ENCODE measurements at places on chromosomes 3 and 15.

- DNase-seq, result no peak
Measured at GRCh38 chr3:149541091-149541491, 66.6 kb downstream of the TM4SF4 start.

DNA sequence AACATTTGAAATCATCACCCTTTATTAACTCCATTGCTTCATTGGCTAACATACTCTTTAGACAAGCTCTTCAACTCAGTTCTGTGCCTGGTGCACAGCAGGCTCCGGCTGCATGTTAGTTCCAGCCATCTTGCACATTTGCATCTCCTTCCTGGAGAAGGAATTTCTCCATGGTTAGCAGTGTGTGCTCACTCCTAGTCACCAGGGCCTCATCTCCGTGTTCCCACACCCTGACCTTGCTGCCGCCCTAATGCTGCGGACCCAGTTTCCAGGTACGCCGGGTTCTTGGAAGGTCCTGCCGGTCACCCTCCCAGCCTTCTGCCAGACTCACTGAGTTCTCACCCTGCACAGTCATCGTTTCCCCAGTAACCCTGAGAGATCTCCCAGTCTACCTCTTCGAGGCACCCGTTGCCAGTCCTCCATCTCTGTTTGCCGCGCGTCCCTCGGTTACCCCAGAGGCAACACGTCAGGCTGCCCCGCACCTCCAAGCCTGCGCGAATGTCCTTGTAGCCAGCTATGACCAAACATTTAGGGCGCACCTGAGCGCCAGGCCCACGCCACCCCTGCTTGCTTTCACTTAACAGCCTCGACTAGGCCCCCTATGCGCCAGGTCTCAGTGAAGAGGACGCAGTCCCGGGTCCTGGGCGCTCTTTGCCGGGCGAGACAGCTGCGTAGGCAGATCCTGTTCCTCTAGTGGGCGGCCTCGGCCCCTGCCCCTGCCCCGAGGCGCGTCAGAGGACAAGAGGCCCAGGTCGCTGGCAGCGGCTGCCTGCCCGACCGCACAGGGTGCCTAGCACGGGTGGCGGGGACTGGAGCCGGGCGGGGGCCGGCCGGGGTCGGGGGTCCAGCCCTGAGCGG lies 747 bp upstream of the ZNF592 start:
- peak; percentile 70 for DNase-seq

DNA sequence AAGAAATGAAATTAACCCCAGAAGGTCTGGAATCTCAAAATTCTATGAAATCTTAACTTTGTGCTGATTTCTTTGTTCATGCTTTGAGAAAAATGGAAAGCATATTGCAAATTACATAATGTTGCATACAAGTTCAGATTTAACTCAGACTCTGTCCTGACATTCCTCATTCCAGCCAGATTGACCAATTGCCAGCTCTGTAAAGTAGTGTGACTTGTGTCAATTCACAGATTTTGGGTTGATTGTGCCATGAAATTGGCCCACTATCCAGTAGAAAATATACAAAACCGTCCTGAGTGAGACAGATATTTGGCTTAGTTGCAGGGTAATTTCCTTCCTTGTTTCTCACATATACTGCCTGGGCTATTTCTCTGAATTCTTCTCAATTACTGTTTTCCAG lies 1312.6 kb downstream of the ROBO1 start:
- DNase-seq, result no peak

DNA sequence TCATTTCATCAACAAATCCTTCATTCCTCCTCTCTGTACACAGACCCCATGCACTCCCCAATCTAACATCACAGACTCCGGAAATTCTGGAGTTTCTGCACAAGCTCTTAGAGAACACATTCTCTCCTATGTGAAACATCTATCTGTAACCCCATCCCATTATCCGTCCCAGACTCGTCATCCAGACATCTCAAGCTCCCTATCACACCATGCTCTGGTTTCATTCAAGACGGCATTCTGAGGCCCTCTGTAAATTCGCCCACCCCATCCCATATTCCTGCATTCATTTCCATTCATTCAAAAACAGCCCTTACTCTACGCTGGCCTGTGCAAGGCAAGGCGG lies 575 bp downstream of the LEO1 start:
- DNase-seq, result no peak

- no peak for DNase-seq
Measured at GRCh38 chr3:119831941-119832371, 50.1 kb downstream of the NR1I2 start.

DNA sequence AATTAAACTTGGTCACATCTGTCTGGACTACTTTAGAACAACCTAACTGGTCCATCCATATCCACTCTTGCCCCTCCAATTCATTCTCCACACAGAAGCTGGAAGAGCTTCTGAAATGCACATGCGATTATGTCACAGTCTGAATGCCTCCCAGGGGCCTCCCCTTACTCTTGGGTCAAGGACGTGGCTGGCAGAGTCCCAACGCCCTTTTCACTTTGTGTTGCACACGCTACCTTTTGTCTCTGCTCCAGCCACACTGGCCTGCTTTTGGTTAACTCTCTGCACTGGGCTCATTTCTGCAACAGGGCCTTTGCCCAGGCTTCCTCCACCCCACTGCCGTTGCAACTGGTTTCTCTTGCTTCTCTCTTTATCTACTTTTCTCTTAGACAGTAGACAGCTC lies 245.2 kb downstream of the IL20RB start:
- no peak for DNase-seq

- no peak for DNase-seq
Measured at GRCh38 chr15:31309893-31310606, 16.6 kb upstream of the KLF13 start.

- DNase-seq, result no peak
Measured at GRCh38 chr3:119357190-119357589, 63.0 kb downstream of the ARHGAP31 start.

- DNase-seq, result no peak
Measured at GRCh38 chr15:28246605-28247004, 75.4 kb downstream of the HERC2 start.

DNA sequence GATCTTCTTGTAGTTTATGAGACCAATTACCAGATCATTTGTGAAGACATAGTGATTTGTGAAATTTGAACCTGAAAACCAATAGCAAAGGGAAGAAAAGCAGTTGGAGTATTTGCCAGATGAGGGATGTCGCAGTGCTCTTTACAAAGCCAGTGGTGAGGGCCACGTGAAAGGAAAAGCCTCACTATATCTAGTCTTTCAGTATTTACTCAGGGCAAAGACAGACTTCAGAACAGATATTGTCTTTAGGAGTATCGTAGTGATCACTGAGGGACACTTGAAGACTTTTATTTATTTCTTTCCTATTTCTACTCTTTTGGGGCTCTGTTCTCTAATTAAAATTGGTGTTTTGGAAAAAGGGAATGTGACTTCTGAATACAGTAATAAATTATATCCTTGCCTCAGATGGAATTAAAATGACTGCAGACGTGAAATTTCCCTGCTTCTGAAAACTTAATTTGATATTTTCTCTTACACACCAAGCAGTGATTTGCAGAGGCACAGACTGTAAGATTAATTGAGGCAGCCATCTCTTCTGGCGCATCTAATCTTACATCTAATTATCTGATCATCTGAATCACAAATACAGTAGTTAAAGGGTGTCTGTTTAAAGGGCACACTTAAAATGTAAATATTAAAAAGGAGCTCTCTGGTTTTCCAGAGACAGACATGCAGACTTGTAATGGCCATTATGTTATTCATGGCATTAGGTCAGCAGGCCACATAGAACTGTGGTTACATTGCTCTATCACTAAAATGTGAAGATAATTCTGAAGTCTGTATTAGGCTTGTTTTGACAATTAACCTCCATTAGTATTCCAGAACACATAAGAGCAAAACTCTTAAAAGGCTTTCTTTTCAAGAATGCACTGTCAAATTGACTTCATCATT lies 193.0 kb upstream of the GOLIM4 start:
- no peak for DNase-seq

GRCh38 chr15:36658312-36658711 lies 78.9 kb downstream of the CDIN1 start:
- DNase-seq, result no peak

- no peak for DNase-seq
Measured at GRCh38 chr3:169999433-169999832, 32.8 kb downstream of the SEC62 start.

GRCh38 chr15:82950746-82951370 lies 1.7 kb downstream of the HOMER2 start:
- peak; percentile 1 for DNase-seq

DNA sequence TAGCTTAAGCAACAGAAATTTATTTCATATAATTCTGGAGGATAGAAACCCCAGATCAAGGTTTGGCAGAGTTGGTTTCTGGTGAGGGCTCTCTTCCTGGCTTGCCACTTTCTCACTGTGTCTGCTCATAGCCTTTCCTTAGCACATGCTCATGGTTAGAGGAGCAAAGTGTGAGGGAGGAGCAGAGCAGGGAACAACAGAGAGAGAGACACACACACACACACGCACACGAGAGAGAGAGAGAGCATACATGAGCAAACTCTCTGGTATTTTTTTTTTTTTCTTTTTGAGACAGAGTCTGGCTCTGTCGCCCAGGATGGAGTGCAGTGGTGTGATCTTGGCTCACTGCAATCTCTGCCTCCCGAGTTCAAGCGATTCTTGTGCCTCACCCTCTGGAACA lies 36.8 kb upstream of the ZDHHC23 start:
- no peak for DNase-seq

DNA sequence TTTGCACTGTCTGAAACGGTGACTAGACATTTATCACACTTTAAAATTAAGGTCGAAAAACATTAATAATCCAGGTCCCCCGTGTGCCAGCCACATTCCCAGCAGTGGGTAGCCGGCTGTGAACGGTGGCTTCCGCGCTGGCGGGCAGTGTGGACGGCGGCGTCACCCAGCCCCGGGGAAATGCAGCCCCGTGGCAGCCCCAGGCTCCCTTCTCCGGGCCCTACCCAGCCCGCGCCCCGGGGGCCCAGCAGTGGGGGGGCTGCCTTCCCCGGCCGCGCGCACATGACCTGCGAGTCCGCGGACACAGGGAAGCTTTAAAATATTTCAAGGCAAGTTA lies 25.3 kb downstream of the GABRA5 start:
- no peak for DNase-seq

- DNase-seq, result no peak
Measured at GRCh38 chr3:31278532-31278931, 254.2 kb upstream of the STT3B start.

DNA sequence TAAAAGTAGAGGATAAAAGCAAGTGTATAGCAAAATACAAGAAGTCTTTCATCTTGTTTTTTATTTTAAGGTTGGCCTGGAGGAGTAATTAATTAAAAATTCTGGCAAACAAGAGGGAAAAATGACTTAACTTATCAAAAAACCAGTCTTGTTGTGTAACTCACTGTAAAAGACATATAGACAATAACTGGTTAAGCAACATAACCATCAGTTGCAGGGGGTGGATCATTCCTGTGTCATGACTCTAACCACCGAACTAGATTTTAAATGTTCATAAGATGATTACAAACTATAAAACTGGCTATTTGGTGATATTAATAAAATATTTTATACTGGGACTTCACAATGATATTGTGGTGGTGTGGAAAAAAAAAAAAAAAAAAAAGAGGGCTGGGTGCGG lies 130.6 kb downstream of the STAG1 start:
- no peak for DNase-seq

GRCh38 chr15:69114331-69114928 lies 46.0 kb upstream of the GLCE start:
- no peak for DNase-seq

- DNase-seq, result peak; percentile 85
Measured at GRCh38 chr3:189144645-189145044, 27.1 kb upstream of the TPRG1 start.

DNA sequence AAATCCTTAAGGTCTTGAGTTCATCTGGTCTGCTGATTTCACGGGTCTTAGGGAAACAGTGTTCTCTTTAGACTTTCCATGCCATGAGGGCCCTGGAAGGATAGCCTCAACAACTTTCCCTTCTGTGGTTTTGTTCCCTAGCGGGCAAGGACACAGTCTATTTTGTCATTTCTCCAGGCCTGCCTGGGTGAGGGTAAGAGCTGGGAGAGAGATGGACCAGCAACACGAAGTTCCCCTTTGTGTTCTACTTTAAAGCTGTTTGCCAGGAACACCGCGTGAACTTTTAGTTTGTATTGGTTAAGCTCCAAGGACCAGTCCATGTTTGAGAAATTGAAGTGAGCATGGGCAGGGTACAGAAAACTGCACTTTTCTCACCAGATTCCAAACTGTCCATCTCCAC lies 20.9 kb downstream of the ST3GAL6 start:
- no peak for DNase-seq

GRCh38 chr3:189398656-189399055 lies 226.9 kb downstream of the TPRG1 start:
- no peak for DNase-seq

Data from CD4-positive, alpha-beta T cell treated with Interleukin-4 for 4 hours (primary cell).